ENCODE measurements at places on chromosomes 4 and X.

GRCh38 chr4:38958453-38959190, 73.6 kb downstream of the TMEM156 start:
- DNase-seq: no peak

DNA sequence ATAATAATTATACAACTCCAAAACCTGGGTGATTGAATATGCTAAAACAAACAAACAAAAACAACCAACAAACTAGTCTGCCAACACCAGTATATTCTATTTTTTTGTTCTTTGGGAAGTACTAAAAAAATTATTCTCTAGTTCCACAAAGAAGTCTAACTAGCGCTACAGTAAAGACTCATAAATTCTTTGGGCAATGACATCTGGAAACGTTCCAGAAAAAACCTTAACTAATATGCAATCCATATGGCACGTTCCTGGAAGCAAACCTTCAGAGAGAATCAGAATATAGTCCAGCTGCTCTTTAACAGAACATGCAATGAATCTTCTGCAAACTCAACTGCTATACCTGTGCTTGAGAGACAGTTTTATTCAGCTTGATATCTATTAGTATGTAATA, 500.1 kb downstream of the TRAM1L1 start:
- peak; percentile 35 for DNase-seq

- DNase-seq: no peak
These were observed 6.4 kb upstream of the PITX2 start for GRCh38 chr4:110629214-110629754.

DNA sequence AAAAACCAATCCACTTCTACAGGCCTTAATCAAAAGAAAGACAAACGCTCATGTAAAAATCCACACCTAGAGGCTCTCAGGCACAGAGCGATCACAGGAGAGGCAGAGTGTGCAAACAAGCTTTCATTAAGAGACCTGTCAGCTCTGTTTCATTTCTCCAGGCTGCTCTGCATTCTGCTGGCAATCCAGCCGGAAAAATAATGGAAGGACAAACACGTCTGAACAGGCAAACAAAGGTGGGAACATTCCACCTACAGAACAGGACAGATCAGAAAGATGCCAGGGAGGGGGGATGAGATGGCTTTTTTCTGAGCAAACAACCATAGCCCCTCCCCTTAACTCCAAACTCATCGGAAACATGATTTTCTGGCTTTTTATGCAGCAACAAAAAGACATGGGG, 9.7 kb downstream of the SOD3 start:
- peak; percentile 46 for DNase-seq

DNA sequence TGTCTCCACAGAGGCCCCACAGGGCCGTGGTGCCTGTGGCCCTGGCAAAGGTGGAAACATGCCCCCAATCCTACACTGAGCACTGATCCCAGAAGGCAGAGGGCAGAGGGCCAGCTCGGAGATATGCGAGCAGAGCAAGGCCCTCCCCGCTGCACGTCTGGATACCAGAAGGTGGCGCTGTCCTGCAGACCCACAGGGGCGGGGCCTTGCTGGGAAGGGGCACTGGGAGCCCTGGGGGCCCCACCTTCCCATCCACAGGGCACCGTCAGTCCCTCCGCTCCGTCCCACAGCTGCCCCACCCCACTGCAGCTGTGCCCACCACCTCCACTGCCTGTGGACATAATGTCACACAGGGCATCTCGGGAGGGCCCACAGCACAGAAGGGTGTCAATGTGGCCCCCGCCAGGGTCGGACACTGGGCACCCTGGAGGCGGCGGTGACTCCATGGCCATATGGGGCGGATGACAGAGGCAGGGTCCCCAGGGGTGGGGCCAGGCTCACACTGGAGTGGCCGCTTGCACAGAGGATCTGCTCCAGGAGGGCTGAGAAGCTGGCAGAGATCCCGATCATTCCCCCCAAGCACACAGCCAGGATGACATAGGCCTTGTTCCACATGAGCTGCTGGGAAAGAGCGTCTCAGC, 4.8 kb downstream of the SLC49A3 start:
- peak; percentile 44 for DNase-seq

GRCh38 chr4:65670331-65671031, at the start of gene EPHA5:
TSS of gene EPHA5 (minus strand) at chr4:65670489. CDS start at chr4:65669742, 747 bp downstream.
- DNase-seq: peak; percentile 85

- no peak for DNase-seq
These were observed 579 bp downstream of the FTHL17 start for GRCh38 chrX:31071262-31071661.

DNA sequence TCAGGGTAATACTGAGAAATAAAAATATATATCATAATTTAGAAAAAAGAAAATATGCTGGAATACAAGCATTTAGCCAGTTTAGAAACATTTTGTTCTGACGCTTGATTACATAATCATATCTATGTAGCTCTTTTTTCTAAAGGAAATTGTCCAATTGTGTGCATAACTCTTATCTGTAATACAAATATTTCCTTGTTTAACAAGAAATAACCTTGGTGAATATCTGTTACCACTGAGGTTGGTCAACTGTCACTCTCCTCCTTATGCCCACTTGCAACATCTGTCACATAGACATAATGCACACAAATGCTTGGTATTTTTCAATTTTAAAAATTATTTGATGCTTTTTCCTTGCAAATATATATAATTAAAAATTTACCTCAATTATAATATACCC, 609.7 kb downstream of the TLL1 start:
- no peak for DNase-seq

Measured in NCI-H2171 treated with DMSO at 0.1 percent for 48 hours (cell line).